Endothelial cell (in vitro differentiated cells): ENCODE measurements at places on chromosomes 5 and 9.

DNA sequence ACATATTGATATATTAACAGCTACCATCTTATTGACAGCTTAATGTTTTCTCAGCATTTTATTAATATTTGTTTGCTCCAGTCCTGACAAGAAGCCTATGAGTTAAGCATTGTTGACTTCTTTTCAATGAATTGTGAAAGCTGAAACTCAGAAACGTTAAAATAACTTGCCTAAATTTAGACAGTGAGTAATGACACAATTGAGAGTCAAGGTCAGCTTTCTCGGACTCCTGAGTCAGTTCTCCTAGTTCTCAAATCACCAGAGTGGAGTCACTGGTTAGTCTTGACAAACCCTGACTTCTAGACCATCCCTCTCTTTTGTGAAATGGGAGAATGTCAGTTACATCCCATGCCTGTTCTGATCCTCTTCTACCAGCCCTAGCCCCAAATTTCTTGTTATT is 222.7 kb upstream of the ACO1 start:
- DNase-seq, result no peak

- peak; percentile 3 for DNase-seq
Measured at GRCh38 chr9:126704157-126704891, 90.6 kb downstream of the LMX1B start.

GRCh38 chr9:2634818-2635217 is 13.2 kb downstream of the VLDLR start:
- DNase-seq, result no peak

- DNase-seq, result no peak
Measured at GRCh38 chr5:133705331-133705730, 93.0 kb upstream of the FSTL4 start.

DNA sequence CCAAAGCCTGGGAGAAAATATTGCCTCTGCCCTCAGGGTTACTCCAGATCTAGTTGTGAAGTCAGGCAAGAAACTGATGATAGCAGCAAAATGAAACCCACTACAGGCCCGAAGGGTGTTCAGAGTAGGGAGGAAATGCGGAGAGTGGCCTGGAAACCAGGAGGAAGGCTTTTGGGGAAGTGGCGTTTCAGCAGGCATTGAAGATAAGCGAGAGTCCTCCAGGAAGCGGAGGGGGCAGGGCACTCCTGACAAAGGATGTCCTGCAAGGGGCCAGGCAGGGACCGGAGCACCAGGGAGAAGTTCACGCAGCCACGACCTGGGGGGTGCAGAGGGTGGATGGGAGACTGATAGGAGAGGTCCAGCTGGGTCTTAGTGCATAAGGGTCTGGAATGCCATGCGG is 7.8 kb upstream of the FOXI1 start:
- DNase-seq, result peak; percentile 69

- no peak for DNase-seq
Measured at GRCh38 chr5:129096382-129096991, 1.9 kb downstream of the ISOC1 start.

GRCh38 chr5:140243706-140244250 is 59.1 kb downstream of the PFDN1 start:
- DNase-seq, result no peak

GRCh38 chr5:136198453-136198852 is 5.5 kb upstream of the SMIM32 start:
- DNase-seq, result no peak

DNA sequence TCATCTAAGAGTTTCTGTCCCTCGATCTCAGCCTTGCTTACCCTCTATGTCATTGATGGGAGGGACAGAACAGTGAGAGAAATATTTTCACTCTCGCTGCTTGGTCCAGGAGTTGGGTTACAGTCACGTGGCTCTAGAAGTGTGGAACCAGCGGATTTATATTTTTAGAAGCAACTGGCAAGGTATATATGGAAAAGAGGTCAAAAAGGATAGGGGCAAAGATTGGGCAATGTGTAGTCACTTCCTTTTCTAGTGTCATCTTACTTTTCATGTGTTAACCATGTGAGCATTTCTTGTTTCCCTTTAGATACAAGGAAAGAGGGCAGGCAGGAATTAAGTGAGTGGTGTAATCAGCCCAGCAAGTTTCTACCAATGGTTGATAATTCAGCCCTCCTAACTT is 111.5 kb upstream of the ZNF366 start:
- no peak for DNase-seq

- DNase-seq, result no peak
Measured at GRCh38 chr5:126811515-126812198, 34.7 kb downstream of the LMNB1 start.

- DNase-seq, result no peak
Measured at GRCh38 chr5:8394965-8395364, 526.0 kb downstream of the MTRR start.

DNA sequence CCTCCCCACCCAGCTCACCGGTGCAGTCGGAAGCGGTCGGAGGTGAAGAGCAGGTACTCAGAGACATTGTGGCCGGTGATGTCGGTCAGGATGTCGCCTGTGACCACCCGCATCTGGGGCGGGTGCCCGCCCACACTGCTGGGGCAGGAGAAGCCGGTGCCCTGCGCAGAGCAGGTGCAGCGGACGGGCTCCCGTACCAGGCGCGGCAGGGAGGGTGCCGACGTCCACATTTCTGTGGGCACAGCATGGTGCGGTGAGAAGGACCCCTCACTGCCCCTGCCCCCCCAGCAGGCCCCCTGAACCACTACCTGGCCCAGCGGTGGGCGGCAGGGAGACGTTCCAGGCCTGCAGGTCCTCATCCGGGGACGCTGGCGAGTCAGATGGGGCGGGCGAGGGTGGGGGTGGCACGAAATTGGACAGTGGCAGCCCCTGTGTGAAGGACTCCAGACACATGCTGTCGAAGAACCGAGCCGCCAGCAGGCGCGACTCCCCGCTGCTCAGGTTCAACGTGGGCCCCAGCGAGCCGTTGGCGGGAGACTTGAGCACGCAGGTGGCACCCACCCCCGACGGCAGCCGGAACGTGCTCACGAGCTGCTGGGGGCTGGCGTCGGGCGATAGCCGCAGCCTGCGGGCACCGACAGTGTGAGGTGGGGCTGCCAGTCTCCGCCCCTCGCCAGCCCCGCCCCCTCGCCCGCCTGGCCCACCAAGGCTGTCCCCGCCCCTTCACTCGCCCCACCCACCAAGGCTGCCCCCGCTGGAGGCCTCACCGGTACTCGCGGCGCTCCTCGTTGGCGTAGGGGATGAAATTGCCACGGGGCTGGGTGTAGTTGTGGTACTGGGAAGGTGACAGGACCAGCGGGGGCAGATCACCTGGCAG is 15.1 kb downstream of the ABCA2 start:
- no peak for DNase-seq

DNA sequence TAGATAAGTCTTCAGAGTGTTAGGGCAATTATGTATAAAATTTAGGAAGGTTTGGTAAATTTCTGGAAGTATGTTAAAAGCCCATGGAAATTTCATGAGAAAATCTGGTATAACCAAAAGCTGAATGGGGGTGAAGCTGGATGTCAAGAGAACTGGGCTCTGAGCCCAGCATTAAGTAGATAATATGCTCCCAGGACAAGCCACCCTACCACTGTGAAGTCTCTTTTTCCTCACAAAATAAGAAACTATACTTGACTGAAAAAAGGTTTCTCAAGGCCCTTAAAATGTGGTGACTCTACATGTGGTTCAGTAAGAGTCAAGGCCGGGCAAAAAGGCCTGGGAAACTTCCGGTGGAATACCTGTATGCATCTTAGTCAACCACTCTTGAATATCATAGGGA is 310.3 kb downstream of the EBF1 start:
- no peak for DNase-seq

- no peak for DNase-seq
Measured at GRCh38 chr9:30967476-30967875, 1417.0 kb upstream of the ACO1 start.
